CD8-positive, alpha-beta memory T cell (primary cell): ENCODE measurements at places on chromosomes 7 and 10. TPM values are rescaled to one million over a fixed set of nuclear protein-coding genes. Genes with fewer than 3 reads are reported as not detected.

Gene PRPS1L1
- polyA plus RNA-seq: not detected

Gene HOXA6
- not detected for polyA plus RNA-seq

Gene TUBB8
- not detected for polyA plus RNA-seq

Gene SMARCD3
- 5.7 TPM for polyA plus RNA-seq

Gene AMPH
- polyA plus RNA-seq: 0.18 TPM
